ENCODE measurements at places on chromosomes 12 and 14. TPM values are rescaled to one million over a fixed set of nuclear protein-coding genes. Genes with fewer than 3 reads are reported as not detected.

The FGF6 gene
- not detected for total RNA-seq

The GZMB gene
- total RNA-seq = not detected

The TDG gene
- total RNA-seq = 35.9 TPM

The RPL10L gene
- not detected for total RNA-seq

The DTX1 gene
- 0.35 TPM for total RNA-seq

The DAO gene
- not detected for total RNA-seq

The GLS2 gene
- total RNA-seq = 1.6 TPM

Measured in renal cortical epithelial cell (primary cell).